ENCODE measurements at places on chromosomes 1 and 21.

DNA sequence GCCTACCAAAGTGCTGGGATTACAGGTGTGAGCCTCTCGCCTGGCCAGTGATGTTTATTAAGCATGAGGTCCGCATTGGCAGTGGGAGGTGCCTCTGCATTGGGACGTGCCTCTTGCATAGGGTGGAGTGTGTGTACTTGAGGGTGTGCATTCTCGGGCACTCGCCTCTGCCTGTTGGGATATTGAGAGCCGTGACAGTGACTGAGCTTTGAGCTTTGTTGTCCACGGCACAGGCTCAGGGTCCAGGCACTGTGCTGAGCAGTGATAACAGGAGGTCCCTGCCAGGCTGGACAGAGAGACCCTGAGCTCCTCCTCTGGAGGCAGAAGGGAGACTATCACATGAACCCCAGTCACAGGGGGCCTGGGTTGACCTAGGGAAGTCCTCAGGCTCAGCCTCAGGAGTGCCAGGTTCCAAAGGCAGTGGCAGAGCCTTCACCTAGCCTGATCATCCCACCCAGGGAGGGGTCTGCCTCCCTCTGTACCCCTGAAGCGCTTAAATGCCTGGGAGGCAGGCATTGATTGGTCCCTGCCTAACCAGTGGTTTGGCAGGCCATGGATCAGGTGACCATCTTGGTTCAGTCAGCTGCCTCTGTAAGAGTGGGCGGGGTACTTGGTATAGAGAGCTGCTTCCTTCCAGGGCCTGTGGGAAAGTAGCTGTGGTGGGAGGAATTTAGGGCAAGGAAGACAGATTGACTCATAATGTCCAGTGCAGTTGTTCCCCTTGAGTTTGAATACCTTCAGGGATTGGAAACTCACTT is 213.8 kb upstream of the TMEM51 start:
- peak overlapping the region; percentile 77 for H3K27ac ChIP-seq
- DNase-seq = no peak
- H3K4me3 ChIP-seq = no peak overlapping the region
- peaks cover 3% of the 10 kb centered on the region for H3K27me3 ChIP-seq

GRCh38 chr1:61892977-61893376 is 150.7 kb downstream of the PATJ start:
- no peaks in the 10 kb centered on the region for H3K4me1 ChIP-seq
- no peak overlapping the region for H3K27ac ChIP-seq
- H3K36me3 ChIP-seq = peaks cover 18% of the 10 kb centered on the region

DNA sequence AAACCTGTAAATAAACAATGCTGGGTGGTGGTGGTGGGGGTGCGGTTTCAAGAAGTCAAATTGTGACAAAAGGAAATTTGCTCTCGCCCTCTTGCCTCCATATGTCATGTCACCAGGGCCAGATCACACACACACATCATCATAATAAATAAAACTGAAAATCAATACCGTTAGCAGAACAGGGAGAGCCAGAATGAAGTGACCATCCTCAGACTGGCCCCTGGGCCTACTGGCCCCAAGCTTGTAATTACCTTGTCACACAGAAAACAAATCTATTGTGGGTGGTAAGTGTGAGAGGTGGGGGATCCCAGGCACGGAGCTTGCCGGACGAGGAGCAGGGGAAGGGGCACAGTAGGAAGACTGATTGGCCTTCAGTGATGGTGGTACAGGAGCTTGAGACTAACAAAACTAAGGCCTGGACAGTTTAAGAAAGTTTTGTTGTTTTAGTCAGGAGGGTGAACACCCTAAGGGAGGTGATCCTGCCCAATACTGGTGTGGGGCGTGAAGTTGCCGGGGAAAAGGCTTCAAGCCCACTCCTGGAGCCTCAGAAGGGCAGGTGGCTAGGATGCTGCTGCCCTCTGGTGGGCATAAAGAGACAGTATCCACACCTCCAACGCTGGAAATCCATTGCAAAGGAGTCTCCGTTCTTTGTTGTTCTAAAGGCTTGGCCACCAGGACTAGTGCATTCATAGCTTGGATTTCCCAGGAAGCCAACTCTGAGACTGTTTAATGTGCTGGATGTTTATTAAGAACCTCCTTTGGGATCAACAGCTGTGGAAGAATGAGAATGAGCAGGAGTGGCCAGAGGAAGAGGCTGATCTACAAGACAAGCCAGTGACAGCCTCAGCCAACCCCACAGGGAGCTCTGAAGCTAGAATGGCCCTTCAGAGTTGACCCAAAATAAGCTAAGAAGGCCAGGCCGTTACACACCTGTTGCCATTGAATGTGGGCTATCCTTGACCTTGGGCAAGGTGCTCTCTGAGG is 8.1 kb upstream of the C1orf216 start:
- peak; percentile 62 for DNase-seq
- no peaks in the 10 kb centered on the region for H3K27me3 ChIP-seq
- no peaks in the 10 kb centered on the region for H3K36me3 ChIP-seq
- H3K4me3 ChIP-seq = no peak overlapping the region
- H3K4me1 ChIP-seq = peaks cover 24% of the 10 kb centered on the region

DNA sequence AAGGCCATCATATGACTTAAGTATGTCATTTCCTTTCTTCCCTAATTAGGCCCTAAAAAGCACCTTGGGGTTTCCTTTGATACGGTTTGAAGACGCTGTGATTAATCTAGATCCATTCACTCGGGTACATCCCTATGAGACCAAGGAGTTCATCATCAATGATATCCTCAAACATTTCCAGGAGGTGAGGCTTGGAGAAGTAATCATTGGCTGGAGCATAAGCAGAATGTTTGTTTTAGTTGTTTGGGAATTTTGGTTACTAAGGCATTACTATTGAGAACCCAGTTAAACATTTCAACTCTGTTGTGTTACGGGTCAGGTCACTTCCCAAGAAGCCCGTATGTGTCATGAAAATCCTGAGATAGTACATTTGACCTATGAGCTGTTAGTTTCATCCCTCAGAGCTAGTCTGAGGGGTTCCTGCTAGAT is 185.2 kb downstream of the VPS13D start:
- H3K4me1 ChIP-seq = peaks cover 5% of the 10 kb centered on the region
- H3K27me3 ChIP-seq = peaks cover 5% of the 10 kb centered on the region
- DNase-seq = no peak
- no peak overlapping the region for H3K27ac ChIP-seq
- no peak overlapping the region for H3K4me3 ChIP-seq
- H3K36me3 ChIP-seq = peaks cover 91% of the 10 kb centered on the region

GRCh38 chr1:207711285-207711684 is 40.6 kb upstream of the CD46 start:
- DNase-seq = no peak
- peaks cover 9% of the 10 kb centered on the region for H3K27me3 ChIP-seq
- peaks cover 10% of the 10 kb centered on the region for H3K4me1 ChIP-seq
- H3K4me3 ChIP-seq = no peak overlapping the region
- no peak overlapping the region for H3K27ac ChIP-seq

GRCh38 chr21:39088831-39089380 is 94.3 kb downstream of the PSMG1 start:
- peaks cover 4% of the 10 kb centered on the region for H3K27me3 ChIP-seq
- H3K4me3 ChIP-seq = no peak overlapping the region
- peaks cover 43% of the 10 kb centered on the region for H3K4me1 ChIP-seq
- no peak overlapping the region for H3K27ac ChIP-seq
- no peak for DNase-seq

- peak; percentile 13 for DNase-seq
- no peaks in the 10 kb centered on the region for H3K36me3 ChIP-seq
- peaks cover 14% of the 10 kb centered on the region for H3K27me3 ChIP-seq
- no peak overlapping the region for H3K4me3 ChIP-seq
Measured at GRCh38 chr1:33641104-33641830, 168.8 kb downstream of the ZSCAN20 start.

DNA sequence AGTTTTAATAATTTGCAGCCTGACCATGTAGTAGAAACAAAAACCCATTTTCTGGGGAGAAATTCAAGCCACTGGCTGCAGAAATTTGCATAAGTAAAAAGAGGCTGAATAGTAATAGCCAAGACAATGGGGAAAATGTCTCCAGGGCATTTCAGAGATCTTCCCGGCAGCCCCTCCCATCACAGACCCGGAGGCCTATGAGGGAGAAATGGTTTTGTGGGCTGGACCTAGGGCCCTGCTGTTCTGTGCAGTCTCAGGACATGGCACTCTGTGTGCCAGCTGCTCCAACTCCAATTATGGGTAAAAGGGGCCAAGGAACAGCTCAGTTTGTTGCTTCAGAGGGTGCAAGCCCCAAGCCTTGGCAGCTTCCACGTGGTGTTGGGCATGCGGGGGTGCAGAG is 39.7 kb upstream of the FNBP1L start:
- no peak overlapping the region for H3K27ac ChIP-seq
- no peaks in the 10 kb centered on the region for H3K4me1 ChIP-seq
- DNase-seq = no peak
- H3K4me3 ChIP-seq = no peak overlapping the region

DNA sequence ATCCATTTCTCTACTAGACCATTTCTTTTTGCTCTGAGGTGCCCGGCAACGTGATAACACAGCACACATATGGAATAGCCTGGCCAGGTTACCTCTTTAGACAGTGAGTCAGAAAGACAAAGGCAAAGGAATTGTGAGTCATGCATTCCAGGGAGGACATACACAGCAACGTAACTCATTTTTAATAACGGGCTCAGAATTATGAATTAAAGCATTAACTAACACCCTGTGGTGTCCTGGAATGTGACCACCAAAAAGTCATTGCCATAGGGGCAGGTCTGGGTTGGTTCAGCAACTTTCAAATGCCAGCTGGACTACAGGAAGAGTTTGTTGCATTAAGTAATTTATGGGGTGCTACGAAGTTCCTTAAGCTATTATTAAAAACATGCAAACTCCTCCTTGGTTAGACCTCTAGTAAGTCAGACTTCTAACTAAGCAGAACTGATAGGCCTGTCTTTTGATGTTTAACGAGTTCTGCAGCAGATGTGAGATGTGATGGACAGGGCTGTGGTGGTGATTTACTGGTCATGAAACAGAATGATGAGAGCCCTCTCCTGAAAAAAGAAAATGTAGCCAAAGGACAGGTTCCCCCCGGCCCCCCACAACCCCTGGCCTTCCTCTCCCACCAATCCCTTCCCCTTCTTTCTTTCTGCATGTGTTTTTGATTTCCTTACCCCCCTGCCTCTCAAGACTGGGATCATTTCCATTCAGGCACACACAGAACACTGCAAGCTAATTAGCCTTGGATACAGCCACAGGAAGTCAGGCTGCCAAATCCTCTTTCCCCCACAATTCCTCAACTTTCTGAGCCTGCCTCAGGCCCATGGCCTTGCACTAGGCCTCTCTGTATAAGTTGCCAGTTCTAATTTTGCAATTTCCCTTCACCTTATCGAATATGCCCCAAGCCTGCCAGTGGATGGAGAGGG is 88.9 kb upstream of the HAO2 start:
- no peak overlapping the region for H3K4me3 ChIP-seq
- peaks cover 25% of the 10 kb centered on the region for H3K4me1 ChIP-seq
- no peaks in the 10 kb centered on the region for H3K27me3 ChIP-seq

GRCh38 chr1:41546833-41547135 is 62.3 kb upstream of the EDN2 start:
- H3K27ac ChIP-seq = no peak overlapping the region
- no peaks in the 10 kb centered on the region for H3K36me3 ChIP-seq
- H3K4me3 ChIP-seq = no peak overlapping the region
- peaks cover 20% of the 10 kb centered on the region for H3K27me3 ChIP-seq
- DNase-seq = no peak

DNA sequence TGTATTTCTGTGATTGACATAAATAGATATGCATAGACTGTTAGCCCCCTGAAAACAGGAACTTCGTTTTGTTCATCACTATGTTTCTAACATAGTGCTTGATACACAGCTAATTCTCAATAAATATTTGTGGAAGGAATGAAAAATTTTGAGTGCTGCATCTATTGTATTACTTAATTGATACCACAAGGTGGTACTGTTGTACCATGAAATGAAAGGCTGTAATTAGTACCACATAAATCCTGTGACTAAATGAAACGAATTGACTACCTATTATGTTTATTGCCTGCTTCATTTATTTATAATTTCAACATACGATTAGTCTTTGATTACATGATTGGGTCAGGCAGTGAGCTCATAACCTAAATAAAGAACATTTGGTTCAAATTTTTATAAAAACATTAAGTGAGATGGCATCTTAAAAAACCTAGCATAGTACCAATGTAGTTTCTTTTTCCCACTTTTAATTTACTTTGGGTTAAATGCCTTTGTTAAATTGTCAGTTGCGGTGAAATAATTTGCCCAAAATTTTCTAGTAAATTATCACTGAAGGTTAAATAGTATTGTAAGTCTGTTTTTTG is 15.0 kb upstream of the TGFB2 start:
- no peaks in the 10 kb centered on the region for H3K27me3 ChIP-seq
- no peak overlapping the region for H3K27ac ChIP-seq
- H3K36me3 ChIP-seq = peaks cover 51% of the 10 kb centered on the region
- no peak for DNase-seq
- H3K4me3 ChIP-seq = no peak overlapping the region
- H3K4me1 ChIP-seq = no peaks in the 10 kb centered on the region

DNA sequence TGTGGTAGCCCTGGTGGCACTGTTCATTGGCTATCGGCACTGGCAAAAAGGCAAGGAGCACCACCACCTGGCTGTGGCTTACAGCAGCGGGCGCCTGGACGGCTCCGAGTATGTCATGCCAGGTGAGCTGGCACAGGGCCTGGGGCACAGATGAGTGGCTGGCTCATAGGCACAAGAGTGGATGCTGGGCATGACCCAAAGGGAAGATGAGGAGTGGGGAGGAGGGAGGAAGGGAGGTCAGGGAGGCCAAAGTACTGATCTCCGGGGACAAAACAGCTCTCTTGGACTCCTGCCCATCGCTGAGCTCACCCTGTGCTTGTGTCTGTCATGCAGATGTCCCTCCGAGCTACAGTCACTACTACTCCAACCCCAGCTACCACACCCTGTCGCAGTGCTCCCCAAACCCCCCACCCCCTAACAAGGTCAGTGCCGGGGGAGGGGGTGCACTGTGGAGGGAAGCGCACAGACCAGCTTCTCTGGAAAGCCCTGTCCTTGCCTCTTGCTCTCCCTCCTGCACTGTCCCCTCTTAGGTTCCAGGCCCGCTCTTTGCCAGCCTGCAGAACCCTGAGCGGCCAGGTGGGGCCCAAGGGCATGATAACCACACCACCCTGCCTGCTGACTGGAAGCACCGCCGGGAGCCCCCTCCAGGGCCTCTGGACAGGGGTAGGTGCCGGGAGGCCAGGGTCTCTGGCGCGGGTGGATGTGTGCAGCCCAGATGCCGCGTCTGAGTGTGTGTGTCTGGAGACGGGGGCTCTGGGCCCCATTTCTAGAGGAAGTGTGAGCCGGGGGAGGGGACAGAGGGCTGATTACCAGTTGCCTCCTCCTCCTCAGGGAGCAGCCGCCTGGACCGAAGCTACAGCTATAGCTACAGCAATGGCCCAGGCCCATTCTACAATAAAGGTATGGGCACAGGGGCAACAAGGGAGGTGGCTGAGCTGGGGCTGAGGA is 7.3 kb upstream of the LRRC71 start:
- DNase-seq = peak; percentile 44
- H3K4me1 ChIP-seq = peaks cover 38% of the 10 kb centered on the region
- peak overlapping the region; percentile 23 for H3K4me3 ChIP-seq
- H3K27me3 ChIP-seq = peaks cover 27% of the 10 kb centered on the region
- H3K27ac ChIP-seq = no peak overlapping the region

GRCh38 chr1:6030132-6030531 is 15.6 kb upstream of the KCNAB2 start:
- peaks cover 66% of the 10 kb centered on the region for H3K27me3 ChIP-seq
- H3K27ac ChIP-seq = no peak overlapping the region
- no peak for DNase-seq
- H3K4me1 ChIP-seq = peaks cover 15% of the 10 kb centered on the region
- H3K36me3 ChIP-seq = no peaks in the 10 kb centered on the region
- H3K4me3 ChIP-seq = no peak overlapping the region

- DNase-seq = no peak
- peaks cover 33% of the 10 kb centered on the region for H3K27me3 ChIP-seq
- H3K4me3 ChIP-seq = peak overlapping the region; percentile 52
- peaks cover 92% of the 10 kb centered on the region for H3K4me1 ChIP-seq
- H3K27ac ChIP-seq = peak overlapping the region; percentile 76
Measured at GRCh38 chr1:40786995-40787705, 3.6 kb downstream of the KCNQ4 start.
